HT1080 (cell line): ENCODE measurements at places on chromosomes 6 and 20. TPM values are rescaled to one million over a fixed set of nuclear protein-coding genes. Genes with fewer than 3 reads are reported as not detected.

Gene CEP85L
- total RNA-seq, result 8.8 and 9.2 TPM in 2 replicates

DNA sequence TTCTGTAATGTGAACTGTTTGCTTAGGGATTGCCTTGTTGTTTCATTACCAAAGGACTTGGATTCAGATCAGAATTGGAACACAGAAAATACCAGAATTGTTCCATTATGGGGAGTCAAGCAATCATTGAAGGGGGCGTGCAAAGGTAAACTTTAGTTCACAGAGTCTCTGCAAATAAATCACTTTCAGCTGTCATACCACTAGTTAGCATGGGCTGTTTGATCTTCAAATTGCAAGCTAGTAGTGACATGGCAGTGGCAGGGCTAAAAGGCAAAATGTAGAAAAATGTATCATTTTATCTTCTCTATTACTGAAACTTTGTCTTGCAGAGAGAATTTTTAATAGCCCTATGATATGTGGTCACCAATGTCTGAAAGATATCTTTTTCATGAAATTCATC lies 483.2 kb upstream of the NRSN1 start:
- no peak for DNase-seq

Gene C4A
- 0.40 TPM in 1 of 2 replicates, not detected in the other for total RNA-seq

DNA sequence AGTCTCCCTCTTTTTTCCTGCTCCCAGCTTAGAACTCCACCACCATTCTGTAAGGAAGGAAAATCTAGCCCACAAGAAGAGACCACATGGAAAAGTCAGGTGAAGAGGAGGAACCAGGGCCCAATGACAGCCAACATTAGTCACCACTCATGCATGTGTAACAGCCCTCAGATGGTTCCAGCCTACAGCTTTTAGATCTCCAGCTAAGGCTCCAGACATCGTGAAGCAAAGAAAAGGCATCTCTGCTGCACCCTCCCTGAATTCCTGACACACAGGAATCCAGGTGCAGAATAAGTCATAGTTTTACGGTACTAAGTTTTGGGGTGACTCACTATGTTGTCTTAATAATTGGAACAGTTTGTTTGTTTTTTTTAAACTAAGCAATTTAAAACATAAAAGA lies 25.5 kb downstream of the DCDC2 start:
- peak; percentile 41 for DNase-seq

Gene ENPP3
- 0.05 and 0.23 TPM in 2 replicates for total RNA-seq

Gene FOXF2
- 6.8 and 10.0 TPM in 2 replicates for total RNA-seq

- DNase-seq, result no peak
Observed at GRCh38 chr6:149592983-149593382, 26.8 kb downstream of the GINM1 start.

DNA sequence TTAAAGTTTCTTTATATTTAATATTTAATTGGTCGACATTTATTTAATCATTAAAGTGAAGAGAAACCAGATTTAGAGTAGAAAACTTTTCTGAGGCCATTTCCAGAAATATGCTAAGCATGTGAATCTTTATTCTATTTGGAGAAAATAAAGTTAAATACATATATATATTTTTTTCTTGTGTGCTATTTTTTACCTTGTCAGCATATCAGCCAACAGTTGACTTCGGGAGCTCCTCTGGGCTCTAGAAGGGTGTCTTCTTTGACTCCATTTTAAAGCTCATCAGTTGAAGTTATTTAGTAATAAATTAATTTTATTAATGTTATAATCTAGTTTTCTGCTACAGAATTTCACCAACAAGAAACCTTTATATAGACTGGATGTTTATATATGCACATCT lies 73.1 kb downstream of the SH3BGRL2 start:
- DNase-seq, result no peak

DNA sequence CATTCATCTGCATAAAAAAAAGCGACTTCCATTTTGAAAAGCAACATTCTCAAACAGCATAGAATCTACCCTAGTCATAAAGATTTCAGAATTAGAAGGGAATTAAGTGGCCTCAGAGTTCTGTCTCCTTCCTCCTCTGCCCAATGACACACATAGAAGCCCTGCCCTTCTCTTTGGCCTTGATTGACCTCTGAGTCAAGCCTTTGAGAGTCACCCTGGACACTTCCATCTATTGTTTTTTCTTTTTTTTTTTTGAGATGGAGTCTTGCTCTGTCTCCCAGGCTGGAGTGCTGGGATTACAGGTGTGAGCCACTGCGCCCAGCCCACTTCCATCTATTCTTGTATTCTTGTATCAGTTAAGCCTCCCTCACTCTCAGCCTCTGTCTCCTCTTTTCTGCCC lies 44.8 kb upstream of the CTNNBL1 start:
- DNase-seq, result peak; percentile 12

DNA sequence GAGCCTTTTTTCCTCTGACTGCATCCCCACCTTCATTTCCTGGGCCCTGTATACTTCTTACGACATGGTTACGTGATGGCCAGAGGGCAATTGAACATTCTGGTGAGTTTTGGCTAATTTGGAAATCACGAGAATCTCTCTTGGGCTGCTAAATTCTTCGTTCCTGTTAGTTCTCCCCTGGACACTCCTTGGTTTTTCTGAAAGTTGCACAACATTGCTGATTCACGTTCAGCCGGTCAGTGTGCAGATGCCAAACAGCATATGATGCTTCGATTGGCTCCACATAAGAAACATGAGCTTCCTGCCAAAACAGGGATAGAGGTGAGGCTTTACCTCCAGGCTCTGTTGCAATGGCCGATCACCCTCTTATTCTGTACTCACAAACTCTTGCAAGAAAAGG lies 119.4 kb upstream of the LY86 start:
- DNase-seq, result no peak

- DNase-seq, result no peak
Observed at GRCh38 chr6:36493859-36494258, 51.1 kb downstream of the KCTD20 start.

GRCh38 chr20:48461091-48461734 lies 366.6 kb downstream of the PREX1 start:
- DNase-seq, result no peak

Gene NOX3
- not detected in 2 replicates for total RNA-seq

Gene IL17A
- not detected in 2 replicates for total RNA-seq

GRCh38 chr20:20303742-20304141 lies 64.2 kb upstream of the INSM1 start:
- no peak for DNase-seq

- DNase-seq, result no peak
Observed at GRCh38 chr6:32529697-32530430, at the start of gene HLA-DRB5. Gene HLA-DRB5 (minus strand): TSS chr6:32530287. CDS start chr6:32530224, 63 bp downstream.

DNA sequence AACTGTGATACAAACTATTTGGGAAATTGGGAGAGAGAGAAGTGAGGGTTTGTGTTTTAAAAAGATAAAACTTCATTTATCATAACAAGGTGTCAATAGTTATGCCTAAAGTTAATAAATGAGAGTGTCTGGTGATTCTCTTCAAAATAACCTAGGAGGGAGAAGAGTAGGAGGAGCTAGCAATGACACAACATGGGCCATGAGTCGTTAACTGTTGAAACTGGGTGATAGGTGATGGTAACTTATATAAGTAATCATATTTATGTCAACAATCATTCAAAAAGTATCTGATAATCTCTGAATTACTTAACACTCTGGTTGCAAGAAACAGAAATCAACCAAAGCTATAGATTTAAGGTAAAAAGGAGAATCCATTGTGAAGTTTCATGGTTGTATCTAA lies 46.8 kb upstream of the INSM1 start:
- no peak for DNase-seq

- DNase-seq, result peak; percentile 97
Observed at GRCh38 chr6:6790891-6791290, 202.4 kb downstream of the LY86 start.

Gene LY6G6F
- not detected in 2 replicates for total RNA-seq

- no peak for DNase-seq
Observed at GRCh38 chr6:72892901-72893300, 271.0 kb downstream of the KCNQ5 start.

- DNase-seq, result peak; percentile 8
Observed at GRCh38 chr6:154350293-154350692, 6.3 kb downstream of the IPCEF1 start.

Gene CPNE5
- 1.3 and 1.5 TPM in 2 replicates for total RNA-seq

DNA sequence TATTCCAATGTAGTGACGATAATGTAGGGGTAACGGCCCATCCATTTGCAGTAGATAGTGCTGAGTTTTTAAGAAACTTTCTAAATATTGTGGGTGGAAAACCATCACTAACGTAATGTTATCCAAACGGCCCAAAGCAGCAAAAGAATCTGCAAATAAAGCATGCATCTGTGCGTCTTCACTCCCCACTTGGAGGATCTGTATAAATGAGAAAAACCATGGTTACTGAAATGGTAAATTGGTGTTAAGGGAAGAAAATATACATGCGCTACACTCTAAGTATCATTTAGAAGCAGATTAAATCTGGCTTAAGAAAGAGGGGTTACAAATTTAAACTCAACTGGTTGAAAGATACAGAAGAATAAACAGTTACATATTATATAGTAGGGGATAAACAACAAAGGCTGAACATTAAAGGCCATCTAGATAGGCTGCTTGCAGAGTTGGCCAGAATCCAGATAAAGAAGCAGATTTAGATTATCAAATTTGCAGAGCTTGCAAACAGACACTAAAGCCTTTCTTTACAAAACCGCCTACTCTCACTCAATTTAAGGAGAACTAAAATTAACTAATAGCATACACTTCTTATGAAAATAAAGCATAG lies 93.3 kb downstream of the SESN1 start:
- DNase-seq, result no peak

DNA sequence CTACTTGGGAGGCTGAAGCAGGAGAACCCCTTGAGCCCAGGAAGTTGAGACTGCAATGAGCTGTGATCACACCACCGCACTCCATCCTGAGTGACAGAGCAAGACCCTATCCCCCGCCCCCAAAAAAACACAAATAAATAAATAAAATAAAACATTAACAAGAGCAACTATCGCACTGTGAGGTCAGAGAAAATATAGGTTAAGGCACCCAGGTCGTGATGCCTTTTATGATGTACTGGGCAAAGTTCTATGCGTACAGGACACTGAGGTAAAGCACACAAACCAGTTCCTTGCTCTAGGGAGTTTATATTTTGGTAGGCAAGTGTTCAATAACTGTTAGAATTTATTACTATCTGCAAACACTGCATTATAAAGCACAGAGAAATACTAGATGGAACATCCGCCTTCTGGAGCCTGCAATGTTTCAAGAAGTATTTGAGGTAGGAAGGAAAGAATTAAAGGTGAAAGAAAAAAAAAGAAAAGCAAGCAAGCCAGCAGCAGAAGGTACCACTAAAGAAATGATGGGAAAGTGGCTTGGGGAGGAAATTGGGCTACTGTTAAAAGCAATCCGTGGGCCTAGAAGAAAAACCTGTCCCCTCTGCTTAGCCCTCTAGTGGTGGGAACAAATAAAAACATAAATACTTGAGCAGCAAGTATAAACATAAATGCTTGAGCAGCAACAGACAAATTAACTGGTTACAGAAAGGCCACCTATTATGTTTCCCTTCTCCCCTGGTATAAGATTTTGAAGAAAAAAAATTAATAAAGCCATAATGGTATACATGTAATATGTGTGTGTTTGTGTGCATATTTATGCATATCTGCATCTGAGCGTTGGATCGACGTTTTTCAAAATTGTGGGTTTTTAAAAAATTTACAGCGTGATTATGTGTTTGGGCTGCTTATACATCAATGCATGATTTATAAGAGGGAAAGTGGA lies 128.0 kb downstream of the PHACTR1 start:
- peak; percentile 29 for DNase-seq

- no peak for DNase-seq
Observed at GRCh38 chr6:4979426-4979825, 24.4 kb downstream of the RPP40 start.

DNA sequence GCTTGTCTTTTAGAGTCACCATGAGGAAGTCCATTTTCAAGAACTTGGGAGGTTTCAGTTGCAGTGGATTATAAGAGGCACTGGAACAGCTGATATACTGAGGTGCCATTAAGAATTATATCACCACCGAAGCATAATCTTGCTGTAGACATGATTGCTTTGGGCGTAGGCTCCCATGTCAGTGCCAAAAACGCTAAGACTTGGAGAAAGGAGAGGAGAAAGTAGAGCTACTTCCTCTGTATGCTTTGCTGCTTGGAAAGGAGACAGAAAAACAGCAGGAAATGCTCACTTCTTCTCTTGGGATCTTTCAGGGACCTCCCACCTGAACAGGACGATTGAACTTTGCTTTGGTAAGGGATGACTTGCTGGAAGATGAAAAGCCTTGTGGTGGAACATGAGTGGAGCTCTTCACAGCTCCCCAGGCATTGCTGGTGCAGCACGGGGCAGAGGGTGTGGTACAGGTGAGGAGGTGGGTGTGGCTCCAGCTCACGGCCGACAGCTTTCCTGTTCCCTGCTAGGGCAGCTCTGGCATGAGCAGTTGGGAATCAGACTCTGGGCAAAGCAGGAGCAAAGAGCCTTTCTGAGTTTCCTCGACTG lies 190.4 kb upstream of the JAG1 start:
- no peak for DNase-seq

GRCh38 chr20:11130554-11131166 lies 456.9 kb upstream of the JAG1 start:
- no peak for DNase-seq

Gene ZNF292
- total RNA-seq, result 5.6 and 7.7 TPM in 2 replicates

Gene ADGB
- total RNA-seq, result not detected in 2 replicates

- DNase-seq, result peak; percentile 66
Observed at GRCh38 chr6:43021270-43022047, at the start of gene RRP36. Gene RRP36 (plus strand): TSS chr6:43021623. CDS start chr6:43021655, 32 bp downstream.

- DNase-seq, result no peak
Observed at GRCh38 chr20:60022849-60023248, 64.6 kb downstream of the CDH26 start.

- DNase-seq, result peak; percentile 43
Observed at GRCh38 chr6:13303668-13304017, 24.7 kb downstream of the TBC1D7 start.

DNA sequence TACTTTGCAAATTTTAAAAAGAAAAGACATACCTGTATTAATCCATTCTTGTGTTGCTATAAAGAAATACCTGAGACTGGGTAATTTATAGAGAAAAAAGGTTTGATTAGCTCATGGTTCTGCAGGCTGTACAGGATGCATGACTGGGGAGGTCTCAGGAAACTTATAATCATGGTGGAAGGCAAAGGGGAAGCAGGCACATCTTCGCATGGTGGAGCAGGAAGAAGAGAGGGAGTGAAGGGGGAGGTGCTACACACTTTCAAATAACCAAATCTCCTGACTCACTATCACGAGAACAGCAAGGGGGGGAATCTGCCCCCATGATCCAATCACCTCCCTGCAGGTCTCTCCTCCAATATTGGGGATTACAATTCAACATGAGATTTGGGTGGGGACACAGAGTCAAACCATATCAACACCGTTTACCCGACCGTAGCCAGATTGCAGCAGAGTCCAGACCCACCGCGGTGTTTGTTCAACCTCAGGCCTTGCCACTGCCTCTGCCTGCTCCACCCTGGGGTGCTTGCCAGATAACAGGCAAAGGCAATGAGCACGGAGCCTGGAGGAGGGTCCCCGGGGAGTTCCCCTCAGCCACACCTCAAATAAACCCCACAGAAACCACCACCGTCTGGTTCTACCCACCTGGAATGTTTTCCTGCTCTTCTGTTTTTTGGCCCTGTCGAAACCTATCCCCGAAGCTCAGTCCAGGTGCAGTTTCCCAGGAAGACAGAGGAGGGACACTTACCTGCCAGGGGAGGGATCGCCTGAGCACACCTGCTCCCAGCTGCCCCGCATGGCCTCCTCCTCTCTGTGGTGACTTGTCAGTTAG lies 142.2 kb upstream of the AFDN start:
- no peak for DNase-seq
